ENCODE measurements at places on chromosomes 4 and X.

DNA sequence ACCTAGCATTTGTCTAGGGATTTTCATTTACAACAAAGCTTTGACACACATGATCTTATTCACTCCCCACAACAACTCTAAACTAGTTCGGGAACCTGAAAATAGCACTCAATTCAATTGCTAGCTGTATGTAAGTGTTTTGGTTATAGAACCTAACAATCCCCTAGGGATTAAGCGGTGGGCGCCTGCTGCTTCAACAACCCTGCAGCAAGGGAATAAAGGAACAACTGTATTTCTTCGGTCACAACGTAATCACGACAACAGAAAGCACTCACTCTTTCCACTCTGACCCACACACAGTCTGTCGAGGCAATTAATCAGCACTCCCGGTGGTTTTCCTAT is 674 bp upstream of the DIAPH2 start:
- peak; percentile 4 for DNase-seq

DNA sequence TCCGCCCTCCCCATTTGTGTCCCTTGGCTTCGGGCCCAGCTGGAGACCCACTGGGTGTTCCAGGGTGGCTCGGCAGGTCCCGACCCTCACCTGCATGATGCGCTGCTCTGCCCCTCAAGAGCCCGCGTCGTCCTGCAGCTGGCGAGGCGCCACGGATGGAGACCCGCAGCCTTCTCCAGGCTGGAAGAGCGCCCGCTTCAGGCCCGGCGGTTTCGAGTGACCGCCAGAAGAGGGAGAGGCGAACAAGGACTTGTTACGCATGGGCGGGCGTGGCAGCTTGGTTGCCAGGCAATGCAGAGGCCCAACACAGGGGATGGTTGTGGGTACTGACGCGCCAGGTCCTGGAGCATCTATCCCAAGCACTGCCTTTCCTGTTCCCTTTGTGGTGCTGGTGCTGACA is at the start of gene PDCL2:
TSS of gene PDCL2 (minus strand) at position 232 of the 400 bp plus-strand sequence. CDS start at position 96, 136 bp downstream.
- no peak for DNase-seq

DNA sequence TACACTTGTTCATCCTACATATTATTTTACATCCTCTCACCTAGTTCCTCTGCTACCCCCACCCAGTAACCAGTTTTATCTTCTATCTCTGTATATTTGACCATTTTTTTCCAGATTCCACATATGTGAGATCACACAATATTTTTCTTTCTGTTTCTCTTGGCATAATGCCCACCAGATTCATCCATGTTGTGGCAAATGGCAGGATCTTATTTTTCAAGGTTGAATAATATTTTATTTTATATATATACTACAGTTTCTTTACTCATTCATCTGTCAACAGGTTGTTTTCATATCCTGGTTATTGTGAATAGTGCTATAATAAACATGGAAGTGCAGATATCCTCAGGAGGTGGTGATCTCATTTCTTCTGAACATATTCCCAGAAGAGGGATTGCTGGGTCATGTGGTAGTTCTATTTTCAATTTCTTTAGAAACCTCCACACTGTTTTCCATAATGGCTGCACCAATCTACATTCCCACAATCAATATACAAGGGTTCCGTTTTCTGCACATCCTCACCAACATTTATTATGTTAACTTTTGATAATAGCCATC is 48.2 kb downstream of the THAP9 start:
- no peak for DNase-seq

DNA sequence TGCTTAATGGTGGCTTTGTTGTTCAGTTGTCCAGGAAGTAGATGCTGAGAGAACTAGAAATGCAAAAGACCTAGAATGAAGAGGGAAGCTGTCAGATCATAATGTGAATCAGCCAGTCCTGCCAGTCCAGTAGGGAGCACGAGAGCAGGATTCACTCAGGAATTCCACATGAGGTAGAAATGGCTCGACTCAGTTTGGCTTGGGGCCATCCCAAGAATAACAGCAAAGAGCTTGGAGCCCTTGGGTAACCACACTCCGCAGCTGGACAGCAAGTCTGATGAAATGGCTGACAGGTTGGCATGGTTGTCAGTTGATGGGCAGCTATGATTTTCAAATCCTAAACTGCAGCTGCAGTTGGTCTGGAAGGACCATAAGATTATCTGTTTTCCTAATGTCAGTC is 44.5 kb upstream of the WDR1 start:
- no peak for DNase-seq

DNA sequence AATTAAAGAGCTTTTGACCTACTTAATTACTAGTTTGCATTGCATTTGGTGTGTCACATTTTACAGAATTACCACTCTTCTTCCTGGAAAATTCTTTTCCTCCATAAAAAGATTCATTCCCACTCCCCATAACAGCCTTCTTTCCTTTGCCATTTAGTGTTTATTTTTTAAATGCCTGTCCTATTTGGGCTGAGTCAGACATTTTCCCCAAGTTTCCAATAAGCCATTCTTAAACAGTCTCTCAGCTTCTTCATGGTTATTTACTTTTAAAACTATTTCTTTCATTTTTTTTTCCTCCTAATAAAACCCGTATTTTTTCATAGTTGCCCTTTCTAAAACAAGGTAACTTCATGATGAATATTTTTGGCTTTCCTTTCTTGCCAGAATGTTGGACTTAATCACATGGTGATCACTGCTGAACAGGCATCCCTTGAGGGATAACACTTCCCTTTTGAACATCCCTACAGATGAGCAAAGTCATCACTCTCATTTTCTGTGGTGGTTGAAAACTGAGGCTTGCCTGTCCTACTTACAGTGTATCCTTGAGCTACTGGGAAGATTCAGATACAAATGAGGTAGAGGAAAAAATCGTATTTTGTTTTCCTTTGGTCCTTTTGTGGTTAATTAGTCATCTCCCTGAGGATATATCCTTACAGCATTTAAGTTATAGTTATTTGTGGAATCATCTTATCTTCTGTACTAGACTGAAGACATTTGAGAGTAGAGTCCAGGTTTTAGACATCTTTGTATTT is 520.5 kb upstream of the NR3C2 start:
- DNase-seq, result no peak

- no peak for DNase-seq
Observed at GRCh38 chr4:91233164-91233563, 1070.6 kb upstream of the GRID2 start.

DNA sequence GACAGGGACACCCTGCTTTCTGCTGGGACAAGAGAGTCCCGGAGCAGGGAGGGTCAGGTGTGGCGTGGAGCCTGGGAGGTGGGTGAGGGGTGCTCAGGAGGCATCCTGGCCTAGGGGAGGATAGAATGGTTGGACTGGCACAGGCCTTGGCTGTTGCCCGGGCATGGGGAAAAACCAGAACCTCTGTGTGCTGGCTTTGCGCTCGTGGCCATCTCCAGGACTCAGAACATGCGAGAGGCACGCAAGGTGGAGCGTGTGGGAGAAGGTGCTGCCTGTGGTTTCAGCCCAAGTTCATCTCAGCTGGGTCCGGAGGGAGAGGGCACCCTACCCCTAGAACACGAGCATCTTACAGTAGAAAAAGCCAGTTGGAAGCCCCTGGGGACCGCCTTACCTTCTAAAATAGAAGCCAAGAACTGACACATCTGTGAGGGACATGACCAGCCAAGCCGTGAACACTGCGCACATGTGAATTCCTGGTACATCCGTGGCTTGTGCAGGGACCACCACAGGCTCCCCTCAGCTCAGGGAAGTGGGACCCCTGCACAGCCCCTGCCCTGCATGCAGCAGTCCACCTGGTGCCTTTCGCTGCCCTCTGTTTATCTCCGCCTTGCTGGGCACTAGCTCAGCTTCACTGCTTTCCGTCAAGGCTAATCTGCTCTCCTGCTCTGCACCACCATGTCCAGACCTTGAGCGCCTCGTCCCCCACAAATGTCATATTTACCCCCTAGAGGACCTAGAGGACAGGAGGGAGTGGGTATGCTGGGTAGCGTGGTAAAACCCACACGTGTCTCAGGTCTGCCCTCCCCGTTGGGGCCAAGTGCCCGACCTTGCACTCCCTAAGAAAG is 13.5 kb downstream of the MSANTD1 start:
- peak; percentile 21 for DNase-seq

DNA sequence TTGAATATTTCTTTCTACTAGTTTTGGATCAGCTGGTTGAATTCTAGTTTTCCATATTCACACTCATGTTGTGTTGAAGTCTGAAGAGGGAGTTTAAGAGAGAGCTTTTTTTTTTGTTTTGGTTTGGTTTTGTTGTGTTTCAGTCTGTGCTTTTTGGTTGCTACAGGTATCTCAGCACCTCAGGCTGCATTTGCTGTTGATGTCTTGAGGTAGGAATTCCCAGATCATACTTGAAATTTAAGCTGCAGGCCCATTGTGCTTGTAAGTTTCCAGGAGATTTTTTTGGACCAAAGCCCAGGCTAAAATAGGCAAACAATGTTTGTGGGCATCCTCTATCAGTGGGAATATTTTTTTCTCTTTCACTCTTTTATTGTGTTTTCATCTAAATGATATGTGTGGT is 190.2 kb upstream of the AGA start:
- no peak for DNase-seq

GRCh38 chrX:17597836-17598439 is 139.4 kb upstream of the SCML1 start:
- DNase-seq, result no peak

GRCh38 chrX:13579661-13580060 is 10.3 kb downstream of the EGFL6 start:
- no peak for DNase-seq

DNA sequence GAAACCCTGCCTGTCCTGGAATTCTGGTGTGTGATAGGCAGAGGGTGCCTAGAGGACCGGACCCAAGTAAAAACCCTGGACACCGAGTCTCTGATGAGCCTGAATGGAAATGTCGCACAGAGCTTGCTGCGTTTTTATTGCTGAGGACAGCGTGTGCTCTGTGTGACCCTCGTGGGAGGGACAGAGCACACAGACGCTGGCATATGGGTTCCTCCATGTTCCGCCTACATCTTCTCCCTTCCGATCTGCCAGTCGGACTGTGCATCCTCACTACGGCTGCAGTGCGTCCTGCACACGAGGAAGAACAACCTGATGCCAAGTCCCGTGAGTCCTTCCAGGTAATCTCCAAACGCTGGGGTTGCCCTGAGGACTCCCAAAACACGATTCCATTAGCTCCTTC is 68.3 kb downstream of the AFAP1 start:
- no peak for DNase-seq

- DNase-seq, result no peak
Observed at GRCh38 chr4:8227201-8227770, 28.2 kb downstream of the SH3TC1 start.

- no peak for DNase-seq
Observed at GRCh38 chr4:29852537-29852936, 867.6 kb upstream of the PCDH7 start.

- DNase-seq, result no peak
Observed at GRCh38 chr4:60588556-60588955, 611.6 kb upstream of the ADGRL3 start.

DNA sequence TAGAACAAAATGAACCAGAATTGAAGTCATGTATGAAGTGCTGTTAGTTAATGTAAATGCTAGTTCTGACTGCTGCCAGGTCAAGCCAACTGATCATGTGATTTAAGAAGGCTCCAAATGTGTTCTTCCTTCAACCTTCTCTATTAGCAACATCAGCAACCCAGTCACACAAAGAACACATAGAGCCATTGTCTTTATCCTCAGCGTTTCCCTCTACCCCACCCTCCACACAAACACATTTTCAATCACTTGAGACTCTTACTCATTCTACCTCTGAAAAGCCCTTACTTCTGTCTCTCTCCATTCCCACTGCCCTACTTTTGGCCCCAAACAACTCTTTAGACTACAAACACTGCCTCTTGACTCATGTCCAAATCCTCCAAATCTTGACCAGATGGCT is 89.7 kb upstream of the KDR start:
- DNase-seq, result no peak

- no peak for DNase-seq
Observed at GRCh38 chr4:98710831-98711230, 52.4 kb upstream of the TSPAN5 start.

DNA sequence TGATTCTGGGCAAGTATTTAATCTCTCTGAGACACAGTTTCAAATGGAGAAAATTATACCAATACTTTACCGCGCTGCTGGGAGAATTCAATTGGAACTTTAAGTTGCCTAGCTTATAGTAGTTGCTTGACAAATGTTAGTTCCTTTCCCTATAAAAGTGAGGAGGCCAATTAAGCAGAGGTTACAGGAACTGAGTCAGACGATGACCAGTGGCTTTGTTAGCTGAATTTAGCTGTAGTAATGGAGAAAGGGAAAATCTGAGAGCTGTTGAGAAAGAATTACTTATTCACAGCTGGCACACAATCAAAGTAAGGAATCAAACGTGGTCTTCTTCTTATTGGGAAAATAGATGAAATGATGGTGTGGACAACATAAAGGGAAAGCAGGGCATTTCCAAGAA is 29.6 kb downstream of the SMARCA1 start:
- no peak for DNase-seq

GRCh38 chr4:145260091-145260490 is 79.7 kb upstream of the OTUD4 start:
- DNase-seq, result no peak

DNA sequence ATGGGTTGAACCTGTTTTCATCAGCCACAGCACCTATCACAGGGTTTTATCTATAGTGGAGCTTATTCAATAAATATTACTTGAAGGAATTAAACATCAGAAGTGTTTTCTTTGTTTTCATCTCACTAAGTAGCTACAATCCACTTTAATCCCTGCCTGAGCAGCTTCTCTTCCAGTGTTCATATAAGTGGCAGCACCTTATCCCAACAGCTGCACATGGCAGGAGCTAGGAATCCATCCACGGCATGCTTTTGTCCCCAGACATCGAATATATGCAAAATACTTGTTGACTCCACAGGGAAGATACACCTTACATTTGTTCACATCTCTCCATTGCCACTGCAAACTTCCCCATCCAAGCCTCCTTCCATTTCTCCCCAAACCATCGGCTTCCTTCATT is 549.8 kb upstream of the FAM241A start:
- peak; percentile 68 for DNase-seq

- DNase-seq, result no peak
Observed at GRCh38 chr4:43587758-43588157, 695.2 kb downstream of the GRXCR1 start.

DNA sequence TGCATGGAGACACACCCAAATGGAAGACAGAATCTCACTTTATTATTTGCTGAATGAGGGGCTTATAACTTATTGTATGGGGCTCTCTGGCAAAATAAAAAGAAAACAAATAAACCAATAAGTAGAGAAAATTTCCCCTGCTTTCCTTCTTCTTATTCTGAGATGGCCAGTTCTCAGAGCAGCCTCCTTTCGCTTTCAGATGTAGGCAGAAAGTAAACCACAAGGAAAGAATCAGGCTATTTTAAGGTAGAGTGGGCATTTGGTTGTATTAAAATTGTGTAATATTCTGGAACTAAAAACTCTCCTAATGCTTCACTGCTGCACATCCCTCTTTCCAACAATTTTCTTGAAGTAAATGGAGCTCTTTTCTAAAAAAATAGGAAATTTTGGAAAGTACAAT is 241.8 kb downstream of the GALNTL6 start:
- DNase-seq, result no peak

- DNase-seq, result no peak
Observed at GRCh38 chrX:121987163-121987562, 939.8 kb downstream of the GLUD2 start.
